ENCODE measurements at places on chromosomes 12 and 14.

- no peak for DNase-seq
Measured at GRCh38 chr14:106417224-106418049, 891.1 kb downstream of the TMEM121 start.

- DNase-seq: no peak
Measured at GRCh38 chr14:30996892-30997659, 28.4 kb upstream of the AP4S1 start.

DNA sequence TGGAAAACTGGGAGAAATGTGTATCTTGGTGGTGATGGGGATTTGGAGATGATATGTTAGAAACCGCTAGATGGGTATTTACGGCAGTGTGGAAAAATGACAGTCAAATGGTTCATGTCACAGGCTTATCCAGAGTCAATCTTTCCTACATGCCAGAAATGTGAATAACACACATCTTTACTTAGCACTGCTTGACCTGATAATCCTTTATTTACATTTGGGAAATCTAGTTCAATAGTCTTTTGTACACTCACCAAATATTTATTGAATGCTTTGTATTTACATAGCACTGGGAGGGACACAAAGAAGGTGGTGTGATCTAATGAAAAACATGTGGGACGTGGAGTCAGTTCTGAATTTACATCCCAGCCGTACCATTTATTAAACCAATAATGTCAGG is 208.2 kb downstream of the DIO2 start:
- no peak for DNase-seq

DNA sequence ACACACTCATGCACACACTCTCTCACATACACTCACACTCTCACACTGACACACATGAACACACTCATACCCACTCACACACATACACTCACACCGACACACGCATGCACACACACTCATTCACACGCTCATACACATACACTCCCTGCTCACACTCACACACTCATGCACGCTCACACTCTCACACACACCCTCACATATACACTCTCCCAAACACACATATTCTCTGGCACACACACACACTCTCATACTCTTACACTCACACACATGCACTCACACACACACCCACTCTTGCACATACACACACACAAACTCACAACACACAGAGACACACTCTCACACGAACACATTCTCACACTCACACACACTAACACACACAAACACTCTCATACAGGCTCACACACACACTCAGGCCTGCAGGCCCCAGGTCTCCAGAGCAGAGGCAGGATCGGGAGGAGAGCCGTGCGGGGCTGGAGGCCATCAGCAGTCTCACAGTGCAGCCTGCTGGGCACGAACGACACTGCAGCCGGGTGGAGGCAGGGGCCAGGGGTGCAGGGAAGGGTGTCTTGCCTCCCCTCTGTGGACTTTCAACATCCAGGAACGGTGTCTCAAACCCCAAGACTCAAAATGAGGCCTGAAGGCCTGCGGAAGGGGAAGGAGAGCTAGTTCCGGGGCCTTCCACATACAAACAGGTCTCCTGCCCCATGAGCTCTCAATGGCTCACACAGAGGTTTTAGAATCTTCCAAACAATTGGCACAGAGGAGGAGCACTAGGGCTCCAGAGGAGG is 148.7 kb downstream of the ANO2 start:
- DNase-seq: no peak

DNA sequence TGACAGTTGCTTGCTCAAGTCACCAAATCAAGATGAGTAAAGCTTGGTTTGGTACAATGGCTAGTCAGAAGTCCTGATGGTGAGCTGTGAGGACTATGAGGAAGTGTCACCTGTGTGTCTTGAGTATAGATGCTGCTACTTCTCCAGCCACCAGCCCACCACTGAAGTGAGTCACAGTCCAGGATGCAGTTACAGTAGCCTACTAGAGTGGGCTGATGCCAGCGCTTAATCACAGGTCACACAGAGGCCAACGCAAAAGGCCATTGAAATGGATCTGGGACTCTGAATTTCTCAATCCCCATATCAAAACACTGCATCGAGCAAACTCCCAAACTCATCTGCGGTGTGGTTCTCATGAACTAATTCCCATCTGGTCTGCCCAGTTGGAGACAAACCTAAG is 223.1 kb downstream of the ANO6 start:
- no peak for DNase-seq

- DNase-seq: no peak
Measured at GRCh38 chr12:111181143-111181726, 187.7 kb downstream of the PHETA1 start.

DNA sequence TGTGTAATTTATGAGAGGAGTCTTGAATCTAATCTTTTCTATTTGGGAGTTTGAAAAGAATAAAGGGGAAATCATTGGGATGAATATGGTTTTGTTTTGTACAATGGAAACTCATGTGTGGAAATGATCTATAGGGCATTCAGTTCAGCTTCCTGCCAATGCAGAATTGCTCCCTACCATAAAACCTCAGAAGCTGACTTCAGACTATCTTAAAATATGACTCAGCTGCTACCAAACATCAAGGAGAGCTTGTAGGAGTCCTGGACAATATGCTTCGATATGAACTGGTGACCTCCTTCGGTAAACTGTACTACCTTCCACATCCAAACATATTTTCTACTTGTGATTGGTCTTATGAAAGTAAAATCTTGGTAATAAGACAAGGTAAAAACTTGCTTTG is 160.6 kb downstream of the CAPZA3 start:
- DNase-seq: no peak

DNA sequence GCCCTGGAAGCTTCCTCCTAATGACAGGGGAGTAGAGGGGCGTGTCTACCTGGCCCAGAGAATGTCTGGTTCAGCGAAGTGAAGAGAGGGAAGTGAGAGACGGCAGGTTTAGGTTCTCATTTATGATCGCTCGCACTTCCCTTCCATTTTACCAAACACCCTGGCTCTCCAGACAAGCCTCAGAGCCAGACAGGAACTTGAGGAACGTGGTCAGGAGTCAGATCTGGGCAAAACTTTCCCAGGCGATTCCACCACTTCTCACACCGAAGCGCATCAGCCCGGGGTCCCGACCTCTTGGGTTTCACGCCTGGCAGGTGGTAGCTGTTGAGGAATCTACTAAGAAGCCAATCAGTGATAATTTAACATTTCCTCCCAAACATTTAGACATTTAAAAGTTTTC is 21.3 kb downstream of the ACTN1 start:
- DNase-seq: no peak

- DNase-seq: no peak
Measured at GRCh38 chr12:47383942-47384341, 304.2 kb upstream of the AMIGO2 start.

- no peak for DNase-seq
Measured at GRCh38 chr12:121992059-121992879, 29.4 kb upstream of the BCL7A start.

- no peak for DNase-seq
Measured at GRCh38 chr14:99779751-99780150, 13.5 kb upstream of the EML1 start.

DNA sequence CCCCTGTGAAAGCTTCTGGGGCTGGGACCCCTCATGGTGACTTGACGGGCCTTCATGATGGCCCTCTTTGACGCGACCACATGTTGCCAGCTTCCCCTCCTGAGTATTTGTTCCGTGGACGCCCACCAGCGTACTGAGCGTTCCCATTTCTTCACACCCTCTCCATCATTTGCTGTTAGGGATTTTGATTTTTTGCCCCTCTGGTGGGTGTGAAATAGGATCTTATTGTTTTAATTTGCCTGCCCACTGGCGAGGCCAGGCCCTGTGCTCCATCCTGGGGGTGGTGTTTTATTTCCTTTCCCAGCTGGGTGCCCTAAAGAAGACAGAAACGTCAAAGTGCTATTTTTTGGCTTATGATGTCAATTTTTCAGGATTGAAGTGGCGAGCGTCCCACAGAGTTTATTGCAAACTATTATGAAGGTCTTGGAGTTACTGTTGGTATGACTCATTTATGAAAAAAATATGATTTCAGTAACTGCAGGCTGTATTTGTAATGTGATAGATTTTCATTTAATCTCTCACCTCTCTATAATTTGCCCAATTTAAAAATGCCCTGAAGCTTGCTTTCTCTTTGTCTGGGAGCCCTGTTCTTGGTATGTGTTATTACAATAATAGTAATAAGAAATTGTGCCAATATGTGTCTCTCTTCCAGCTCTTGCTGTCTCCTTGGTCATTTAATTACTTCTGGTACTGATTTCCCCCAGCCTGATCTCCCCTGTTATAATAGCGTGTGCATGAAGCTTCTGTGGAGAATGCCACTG is 99.6 kb downstream of the SLC25A47 start:
- no peak for DNase-seq

- no peak for DNase-seq
Measured at GRCh38 chr12:68263366-68263765, 10.0 kb upstream of the IL22 start.

GRCh38 chr12:59699421-59700152 is 103.8 kb downstream of the SLC16A7 start:
- DNase-seq: no peak

GRCh38 chr14:31137214-31137889 is 70.2 kb downstream of the HECTD1 start:
- DNase-seq: no peak

- DNase-seq: no peak
Measured at GRCh38 chr14:102500158-102500662, 9.4 kb downstream of the ANKRD9 start.

DNA sequence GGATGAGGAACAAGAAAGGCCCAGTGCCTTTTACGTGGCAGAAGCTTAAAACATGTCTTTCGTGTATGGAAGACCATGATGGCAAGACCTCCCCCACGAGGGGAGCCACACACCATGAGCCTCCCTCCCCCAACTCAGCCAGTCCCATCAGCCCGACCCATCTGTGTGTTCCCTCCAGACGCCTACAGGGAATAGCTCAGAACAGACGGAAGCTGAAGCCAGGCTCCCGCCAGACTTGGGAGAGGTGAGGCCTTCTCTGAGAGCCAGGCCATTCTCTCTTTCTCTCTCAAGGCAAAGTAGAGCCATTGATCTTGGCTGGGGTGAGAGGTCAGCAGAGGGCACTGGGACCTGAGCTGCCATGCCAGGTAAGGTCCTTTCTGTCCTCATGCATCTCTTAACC is 9.5 kb downstream of the REM2 start:
- no peak for DNase-seq

Measured in vagina (tissue), 2 donors.